ENCODE measurements at places on chromosomes 1 and 21.

- no peak for DNase-seq
Observed at GRCh38 chr1:113058941-113059706, 13.9 kb upstream of the LRIG2 start.

DNA sequence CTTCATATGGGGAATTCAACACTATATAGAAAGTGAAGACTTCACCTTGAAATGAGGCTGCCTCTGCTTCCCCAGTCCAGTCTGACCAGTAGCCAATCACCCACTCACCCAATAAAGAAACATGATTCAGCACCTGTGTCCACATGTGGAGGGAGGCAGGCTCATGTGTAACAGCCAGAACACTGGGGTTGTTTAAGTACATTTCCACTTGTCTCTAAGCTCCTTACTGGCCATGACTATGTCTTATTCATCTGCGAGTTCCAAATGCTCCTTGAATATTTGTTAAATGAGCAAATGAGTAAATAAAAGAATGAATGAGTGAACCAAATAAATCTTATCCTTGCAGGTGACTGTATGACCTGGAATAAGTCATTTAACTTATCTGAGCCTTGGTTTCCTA lies 100.1 kb downstream of the BRINP2 start:
- no peak for DNase-seq

DNA sequence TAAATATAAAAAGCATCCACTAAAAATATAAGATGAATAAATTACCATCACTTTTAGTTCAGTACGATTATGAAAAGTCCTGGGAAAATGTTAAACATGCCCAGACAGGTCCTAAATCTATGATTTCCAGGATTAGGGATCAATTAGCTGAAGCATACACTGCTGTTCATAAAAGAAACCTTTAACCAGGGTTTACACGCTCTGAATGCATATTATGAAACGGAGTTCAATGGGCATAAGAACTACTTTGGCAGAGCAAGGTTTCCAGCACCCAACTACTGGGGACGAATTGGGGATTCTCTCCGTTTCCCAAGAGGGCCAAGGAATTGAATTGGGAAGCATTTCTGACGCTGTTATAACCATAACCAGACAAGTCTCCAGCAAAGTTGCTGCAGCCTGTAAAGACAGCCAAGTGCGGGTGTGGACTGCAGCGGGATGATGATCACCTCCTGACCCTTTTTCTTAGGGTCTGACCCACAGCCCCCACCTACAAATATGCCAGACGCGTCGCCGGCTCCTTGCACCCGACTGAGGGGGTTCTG lies 1.6 kb downstream of the SLC30A1 start:
- no peak for DNase-seq

DNA sequence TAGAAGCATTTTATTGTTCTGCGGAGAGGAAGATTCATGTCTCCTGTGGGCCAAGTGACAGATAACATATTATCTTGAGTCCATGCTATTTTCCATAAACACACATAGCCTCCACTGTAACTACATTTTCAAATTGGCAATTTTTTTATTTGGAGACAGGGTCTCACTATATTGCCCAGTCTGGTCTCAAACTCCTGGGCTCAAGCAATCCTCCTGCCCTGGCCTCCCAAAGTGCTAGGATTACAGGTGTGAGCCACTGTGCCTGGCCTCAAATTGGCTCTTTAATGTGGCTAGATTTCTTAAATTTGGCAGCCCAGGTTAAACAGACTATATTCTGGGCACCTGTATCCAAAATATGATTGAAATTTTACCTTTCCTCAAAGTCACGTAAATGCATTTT lies 13.8 kb downstream of the NOS1AP start:
- DNase-seq, result no peak

DNA sequence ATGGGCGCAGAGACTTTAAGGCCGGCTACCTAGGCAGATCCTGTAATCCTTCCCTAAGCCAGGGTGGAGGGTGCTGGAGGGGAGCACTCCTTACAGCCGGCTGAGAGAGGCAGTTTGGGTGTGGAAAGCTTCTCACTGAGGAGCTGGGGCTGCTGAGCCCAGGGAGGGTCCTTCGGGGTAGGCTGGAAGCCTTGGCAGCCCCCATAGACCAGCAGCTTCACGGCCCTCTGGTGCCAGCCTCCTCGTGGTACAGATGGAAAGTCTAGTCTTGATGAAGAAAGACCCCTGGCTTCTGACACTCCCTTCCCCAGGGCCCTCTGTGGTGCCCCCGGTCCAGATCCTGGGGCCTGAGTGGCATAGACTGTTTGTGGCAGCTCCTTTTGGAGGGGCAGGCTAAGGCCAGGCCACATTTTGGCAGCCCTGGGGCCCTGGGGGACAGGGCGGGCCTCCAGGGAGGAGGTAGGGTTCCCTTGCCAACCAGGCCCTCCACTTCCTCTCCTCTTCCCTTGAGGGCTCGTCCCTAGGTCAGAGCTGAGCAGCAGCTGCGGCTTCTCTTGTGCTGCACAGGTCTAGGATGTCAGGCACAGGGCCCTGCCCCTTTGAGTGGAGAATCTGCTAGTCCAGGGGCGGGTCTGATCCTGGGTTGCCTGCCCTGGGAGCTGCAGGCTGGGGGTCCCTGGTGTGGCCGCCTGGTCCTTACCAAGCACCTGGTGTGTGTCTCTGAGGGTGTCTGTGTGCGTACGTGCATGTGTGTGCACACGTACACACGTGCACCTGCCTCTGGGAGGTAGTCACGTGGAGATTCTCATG lies 4.8 kb downstream of the AMPD2 start:
- no peak for DNase-seq

DNA sequence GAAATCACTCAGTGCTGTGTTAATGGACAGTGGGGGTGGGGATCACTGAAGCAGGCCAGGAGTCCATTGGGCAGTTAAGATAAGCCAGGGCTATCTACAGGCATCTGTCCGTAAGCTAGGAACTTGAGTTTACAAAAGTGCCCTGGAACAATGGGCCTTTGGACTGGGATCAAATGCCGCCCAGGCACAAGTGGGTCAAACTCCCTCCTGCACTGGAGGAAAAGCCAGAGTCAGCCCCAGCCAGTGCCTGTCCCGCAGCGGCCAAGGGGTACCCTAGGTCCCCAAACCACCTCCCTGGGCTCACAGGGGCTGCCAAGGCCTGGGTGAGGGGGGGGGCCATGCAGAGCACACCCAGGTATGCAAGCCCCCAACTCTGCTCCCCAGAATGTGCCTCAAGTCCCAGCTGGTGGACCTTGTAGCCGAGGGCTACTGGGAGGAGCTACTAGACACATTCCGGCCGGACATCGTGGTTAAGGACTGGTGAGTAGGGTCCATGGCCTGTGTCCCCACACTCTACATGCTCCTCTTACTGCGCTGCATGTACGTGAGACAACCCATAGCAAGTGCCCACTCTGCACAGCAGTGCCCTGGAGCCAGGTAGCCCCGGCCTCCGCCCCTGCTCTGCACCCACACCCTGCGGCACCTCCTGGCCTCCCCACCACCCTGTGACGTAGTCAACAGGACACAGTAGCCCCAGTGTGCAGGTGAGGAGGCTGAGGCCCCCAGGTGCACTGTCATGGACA lies 7.7 kb downstream of the FBXO6 start:
- DNase-seq, result no peak

DNA sequence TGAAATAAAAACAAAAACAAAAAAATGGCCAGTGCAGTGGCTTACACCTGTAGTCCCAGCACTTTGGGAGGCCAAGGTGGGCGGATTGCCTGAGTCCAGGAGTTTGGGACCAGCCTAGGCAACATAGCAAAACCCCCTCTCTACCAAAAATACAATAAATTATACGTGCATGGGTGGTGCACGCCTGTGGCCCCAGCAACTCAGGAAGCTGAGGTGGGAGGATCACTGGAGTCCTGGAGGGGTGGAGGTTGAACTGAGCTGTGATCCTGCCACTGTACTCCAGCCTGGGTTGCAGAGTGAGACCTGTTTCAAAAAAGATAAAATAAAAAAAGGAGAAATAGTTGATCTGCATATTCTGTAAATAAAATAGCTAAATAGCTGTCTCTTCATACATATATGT lies 41.2 kb downstream of the HS2ST1 start:
- no peak for DNase-seq

DNA sequence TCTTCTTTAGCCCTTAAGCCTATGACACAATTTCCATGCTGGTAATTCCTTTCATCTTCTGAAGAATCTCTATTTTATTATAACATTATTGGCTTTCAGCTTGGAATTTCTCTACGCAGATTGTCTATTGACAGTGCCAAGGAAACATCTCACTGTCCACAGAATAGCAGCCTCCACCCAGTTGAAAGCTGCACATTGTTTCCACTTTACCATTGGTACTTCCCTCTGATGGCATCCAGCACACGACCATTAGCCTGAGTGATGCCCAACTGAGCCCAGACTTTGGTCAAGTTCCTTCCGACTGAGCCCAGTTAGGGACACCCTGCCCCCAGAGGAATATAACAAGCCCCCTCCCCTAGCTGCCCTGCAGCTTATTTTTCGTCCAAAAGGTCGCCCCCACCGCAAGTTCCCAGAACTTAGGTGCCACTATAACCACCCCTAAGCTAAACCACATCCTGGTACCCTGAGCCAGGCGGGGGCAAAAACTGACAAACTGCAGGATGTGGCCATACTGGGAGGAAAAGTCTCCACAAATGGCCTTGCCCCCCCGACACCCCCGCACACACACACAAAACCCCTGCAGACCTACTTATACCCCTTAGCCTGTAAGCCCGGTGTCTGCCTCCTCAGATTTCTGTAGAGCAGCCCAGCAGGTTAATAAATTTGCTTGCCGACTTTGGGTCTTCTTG lies 13.2 kb downstream of the GBP5 start:
- DNase-seq, result no peak

GRCh38 chr1:29962831-29963247 lies 726.5 kb downstream of the PTPRU start:
- peak; percentile 56 for DNase-seq

DNA sequence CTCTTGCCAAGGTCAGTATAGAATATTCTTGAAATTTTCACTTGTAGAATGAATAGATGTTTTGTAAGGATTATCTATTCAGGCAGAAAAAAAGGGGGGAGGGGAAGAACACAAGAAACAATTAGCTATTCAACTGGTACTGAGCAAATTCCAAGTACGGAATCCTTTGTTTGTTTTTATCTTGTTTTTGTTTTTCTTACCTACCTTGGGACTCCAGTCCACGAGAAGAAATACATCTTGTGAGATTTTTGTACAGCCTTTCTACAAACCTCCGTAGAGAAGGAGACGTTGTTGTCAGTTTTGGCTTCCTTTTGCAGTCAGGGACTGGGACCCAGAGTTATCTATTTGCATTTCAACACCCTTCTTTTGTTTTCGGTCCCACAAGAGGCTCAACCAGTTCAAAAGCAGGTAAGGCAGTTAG lies 36.0 kb downstream of the ZNF281 start:
- DNase-seq, result no peak

DNA sequence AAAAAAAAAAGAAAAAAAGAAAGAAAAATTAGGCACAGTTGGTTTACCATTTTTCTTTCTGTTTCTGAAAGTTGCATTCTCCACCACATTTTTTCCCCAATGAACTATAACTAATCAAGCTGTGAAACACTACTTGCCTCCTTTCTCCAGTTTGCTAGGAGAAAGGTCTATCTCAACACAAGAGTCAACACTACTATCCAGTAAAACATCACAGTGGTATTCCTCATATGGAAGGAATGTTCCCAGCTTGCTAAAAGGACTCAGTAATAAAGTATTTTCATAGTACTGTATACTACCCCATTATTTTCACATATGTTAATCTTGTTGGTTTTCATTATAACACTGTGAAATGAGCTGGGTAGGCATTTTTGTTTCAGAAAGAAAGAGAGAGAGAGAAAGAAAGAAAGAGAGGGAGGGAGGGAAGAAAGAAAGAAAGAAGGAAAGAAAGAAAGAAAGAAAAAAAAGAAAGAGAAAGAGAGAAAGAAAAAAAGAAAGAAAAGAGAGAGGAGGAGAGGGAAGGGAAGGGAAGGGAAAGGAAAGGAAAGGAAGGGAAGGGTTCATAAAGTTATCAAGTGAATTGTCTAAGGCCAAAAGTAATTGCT lies 7.9 kb downstream of the PTGER3 start:
- DNase-seq, result no peak

DNA sequence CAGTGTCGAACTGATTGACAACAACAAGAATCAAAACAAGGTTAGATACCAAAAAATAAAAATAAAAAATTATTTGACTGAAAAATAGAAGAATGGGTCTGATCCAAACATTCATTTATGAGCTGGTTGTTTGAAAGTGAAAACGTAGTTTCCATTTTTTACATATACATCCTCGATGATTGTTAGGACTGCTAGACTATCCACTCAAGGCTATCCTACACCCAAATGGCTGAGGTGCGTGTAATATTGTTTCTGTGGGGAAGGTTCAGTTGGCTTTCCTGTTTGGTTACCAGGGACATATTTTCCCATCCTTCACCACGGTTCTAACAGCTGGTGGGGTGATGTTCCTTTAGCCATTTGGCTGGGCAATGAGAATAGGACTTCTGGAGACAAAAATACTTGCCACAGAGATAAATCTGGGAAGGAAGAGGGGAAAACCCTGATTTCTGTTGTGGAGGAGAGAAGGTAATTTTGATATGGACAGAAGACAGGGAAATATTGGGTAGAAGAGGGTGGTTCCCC lies 66.3 kb downstream of the MAP3K7CL start:
- peak; percentile 46 for DNase-seq

GRCh38 chr1:243726806-243727502 lies 123.1 kb downstream of the AKT3 start:
- no peak for DNase-seq

- no peak for DNase-seq
Observed at GRCh38 chr1:93739472-93739871, 57.8 kb upstream of the BCAR3 start.

GRCh38 chr1:155969377-155969791 lies 9.0 kb downstream of the ARHGEF2 start:
- no peak for DNase-seq

DNA sequence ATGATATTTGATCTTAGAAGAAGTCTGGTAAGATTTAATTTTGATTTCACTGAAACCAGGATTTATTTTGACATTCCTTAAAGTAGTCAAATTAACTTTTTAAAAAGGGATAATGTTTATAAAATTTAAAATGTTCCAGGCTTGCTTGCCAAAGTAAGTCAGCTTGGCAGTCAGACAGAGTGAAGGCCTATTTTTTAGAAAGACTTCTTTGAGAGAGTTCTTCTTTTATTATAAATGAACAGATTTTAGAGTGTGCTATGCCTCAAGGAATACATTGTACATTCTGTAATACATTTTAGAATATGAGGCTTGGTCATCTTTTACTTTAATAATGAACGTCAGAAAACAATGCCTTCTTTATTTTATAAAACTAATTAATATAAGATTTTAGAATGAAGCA lies 138.7 kb downstream of the DISP1 start:
- no peak for DNase-seq

GRCh38 chr1:224262373-224263054 lies 67.5 kb downstream of the NVL start:
- no peak for DNase-seq
